ENCODE measurements at places on chromosomes 1 and 21.

DNA sequence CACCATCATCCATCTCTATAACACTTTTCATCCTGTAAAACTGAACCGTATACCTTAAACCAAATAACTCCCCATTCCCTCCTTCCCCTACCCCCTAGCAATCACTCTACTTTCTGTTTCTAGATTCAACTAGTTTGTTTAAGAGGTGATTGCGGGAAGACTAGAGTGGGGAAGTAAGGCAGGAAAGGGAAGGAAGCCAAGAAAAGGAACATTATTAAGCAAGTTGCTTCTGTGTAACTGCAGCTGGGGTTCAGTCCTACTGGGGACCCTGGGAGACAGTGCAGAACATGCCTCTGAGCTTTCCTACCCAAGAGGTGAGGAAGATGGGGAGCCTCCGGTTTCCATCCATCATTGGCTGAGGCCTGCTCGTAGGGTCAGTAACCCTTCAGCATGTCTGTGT lies 28.9 kb upstream of the H3-3A start:
- no peak overlapping the region for H3K4me3 ChIP-seq
- H3K27ac ChIP-seq = no peak overlapping the region
- no peaks in the 10 kb centered on the region for H3K36me3 ChIP-seq
- H3K27me3 ChIP-seq = no peaks in the 10 kb centered on the region
- DNase-seq = no peak

- no peaks in the 10 kb centered on the region for H3K36me3 ChIP-seq
- H3K27ac ChIP-seq = no peak overlapping the region
- peaks cover 10% of the 10 kb centered on the region for H3K4me1 ChIP-seq
- H3K27me3 ChIP-seq = no peaks in the 10 kb centered on the region
- H3K4me3 ChIP-seq = no peak overlapping the region
These were observed 7.0 kb upstream of the TRIM45 start for GRCh38 chr1:117128323-117129079.

DNA sequence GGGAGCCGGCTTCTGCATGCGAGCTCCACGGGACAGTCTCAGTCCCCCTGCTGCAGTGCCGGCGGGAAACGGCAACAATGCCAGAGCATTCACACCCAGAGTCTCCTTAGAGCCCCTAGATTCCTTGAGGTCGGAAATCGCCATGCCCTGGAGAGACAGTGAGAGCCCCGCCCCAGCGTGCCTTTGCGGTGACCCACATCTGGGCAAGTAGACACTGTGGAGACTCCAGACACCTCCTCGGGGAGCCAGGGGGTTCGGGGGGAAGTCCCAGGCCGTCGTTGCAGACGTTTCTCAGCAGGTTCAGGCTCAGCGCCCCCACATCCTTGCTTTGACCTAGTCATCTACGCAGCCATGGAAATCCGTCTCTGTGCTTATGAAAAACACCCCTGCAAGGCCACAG lies 81.3 kb upstream of the ARHGEF16 start:
- H3K27ac ChIP-seq = no peak overlapping the region
- peaks cover 24% of the 10 kb centered on the region for H3K4me1 ChIP-seq

- DNase-seq = no peak
- peaks cover 15% of the 10 kb centered on the region for H3K4me1 ChIP-seq
These were observed 19.9 kb downstream of the SGIP1 start for GRCh38 chr1:66553846-66554245.

GRCh38 chr1:91821126-91821868 lies 64.7 kb downstream of the TGFBR3 start:
- H3K27me3 ChIP-seq = no peaks in the 10 kb centered on the region
- H3K4me1 ChIP-seq = peaks cover 21% of the 10 kb centered on the region
- no peak for DNase-seq
- no peak overlapping the region for H3K27ac ChIP-seq
- no peaks in the 10 kb centered on the region for H3K36me3 ChIP-seq

GRCh38 chr1:67700692-67701410 lies 15.8 kb downstream of the GADD45A start:
- H3K4me3 ChIP-seq = no peak overlapping the region
- H3K4me1 ChIP-seq = no peaks in the 10 kb centered on the region
- peaks cover 33% of the 10 kb centered on the region for H3K36me3 ChIP-seq
- peak; percentile 71 for DNase-seq

GRCh38 chr1:41461790-41462679 lies 22.4 kb downstream of the EDN2 start:
- H3K27me3 ChIP-seq = no peaks in the 10 kb centered on the region
- peak; percentile 49 for DNase-seq
- H3K27ac ChIP-seq = no peak overlapping the region
- H3K36me3 ChIP-seq = no peaks in the 10 kb centered on the region
- H3K4me1 ChIP-seq = peaks cover 22% of the 10 kb centered on the region

DNA sequence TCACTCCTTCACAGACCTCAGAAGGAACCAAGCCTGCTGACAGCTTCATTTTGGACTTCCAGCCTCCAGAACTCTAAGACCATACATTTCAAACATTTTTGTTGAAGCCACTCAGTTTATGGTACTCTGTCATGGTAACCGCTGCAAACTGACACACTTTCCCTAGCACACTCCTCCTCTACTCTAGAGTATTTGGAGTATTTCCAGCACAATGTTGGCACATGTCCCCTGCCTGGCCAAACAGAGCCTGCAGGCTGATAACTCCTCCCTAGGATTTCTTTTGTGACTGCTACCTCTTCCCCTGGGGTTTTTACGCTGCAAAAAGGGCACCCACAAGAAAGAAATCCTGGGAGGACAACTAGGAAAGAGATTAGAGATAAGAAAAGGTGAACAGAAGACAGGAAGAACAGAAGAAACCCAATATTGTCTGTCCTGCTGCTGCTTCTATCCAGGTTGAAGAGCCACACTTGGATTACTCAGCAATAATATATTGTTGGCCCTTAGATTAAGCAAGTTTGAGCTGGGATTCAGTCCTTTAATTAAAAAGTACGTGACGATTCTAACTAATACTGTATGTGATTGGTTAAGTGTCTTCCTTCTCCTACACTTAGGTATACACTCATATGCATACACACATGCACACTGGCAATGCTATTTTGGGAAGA lies 844.1 kb downstream of the LTN1 start:
- H3K4me3 ChIP-seq = no peak overlapping the region
- H3K27me3 ChIP-seq = no peaks in the 10 kb centered on the region
- DNase-seq = no peak
- no peaks in the 10 kb centered on the region for H3K36me3 ChIP-seq

- no peaks in the 10 kb centered on the region for H3K4me1 ChIP-seq
- no peak for DNase-seq
- no peaks in the 10 kb centered on the region for H3K27me3 ChIP-seq
- H3K36me3 ChIP-seq = no peaks in the 10 kb centered on the region
These were observed 10.6 kb downstream of the ACTL8 start for GRCh38 chr1:17765444-17766411.

- H3K36me3 ChIP-seq = no peaks in the 10 kb centered on the region
- H3K4me1 ChIP-seq = no peaks in the 10 kb centered on the region
- no peaks in the 10 kb centered on the region for H3K27me3 ChIP-seq
- no peak for DNase-seq
These were observed 43.2 kb upstream of the ARHGAP29 start for GRCh38 chr1:94280541-94280940.

DNA sequence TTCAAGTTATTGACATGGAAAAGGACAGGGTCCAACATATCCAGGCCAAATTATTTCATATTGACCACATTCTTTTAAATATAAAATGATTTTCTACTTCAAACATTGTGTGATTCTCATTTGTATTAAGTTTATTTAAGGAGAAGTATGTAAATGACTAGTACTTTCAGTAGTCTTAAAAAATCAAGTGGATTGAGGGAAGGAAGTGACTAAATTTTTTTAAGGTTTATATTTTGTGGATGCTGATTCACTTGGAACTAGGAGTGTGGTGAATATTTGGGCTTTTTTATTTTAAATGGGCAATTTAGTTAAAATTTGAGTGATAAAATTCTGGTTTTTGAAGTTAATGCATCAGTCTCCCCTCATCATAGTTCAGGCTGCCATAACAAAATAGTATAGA lies 10.1 kb downstream of the PRRC2C start:
- no peak overlapping the region for H3K4me3 ChIP-seq
- no peak for DNase-seq
- H3K4me1 ChIP-seq = peaks cover 34% of the 10 kb centered on the region
- H3K36me3 ChIP-seq = no peaks in the 10 kb centered on the region

DNA sequence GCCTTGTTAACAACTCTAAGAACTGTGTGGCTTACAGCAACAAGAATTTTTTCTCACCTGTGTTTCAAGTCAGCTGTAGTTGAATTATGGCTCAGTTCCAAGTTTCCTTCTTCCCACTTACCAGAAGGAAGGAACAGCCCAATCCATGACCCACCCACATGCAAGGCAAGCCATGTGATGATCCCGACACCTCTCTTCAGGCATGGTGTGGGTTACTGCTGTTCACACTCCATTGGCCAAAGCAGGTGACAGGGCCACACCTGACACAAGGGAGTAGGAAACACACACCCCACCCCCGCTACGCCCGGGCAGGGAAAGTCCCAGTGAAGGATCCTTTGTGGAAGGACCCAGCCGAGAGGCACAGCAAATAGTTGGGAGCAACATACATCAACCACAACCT lies 36.3 kb downstream of the KCNJ15 start:
- no peak overlapping the region for H3K4me3 ChIP-seq
- H3K4me1 ChIP-seq = peaks cover 18% of the 10 kb centered on the region
- peak overlapping the region; percentile 34 for H3K27ac ChIP-seq

- no peaks in the 10 kb centered on the region for H3K4me1 ChIP-seq
- H3K27me3 ChIP-seq = no peaks in the 10 kb centered on the region
- no peak overlapping the region for H3K4me3 ChIP-seq
- no peak overlapping the region for H3K27ac ChIP-seq
- no peak for DNase-seq
These were observed 104.1 kb downstream of the SLC35F3 start for GRCh38 chr1:234008591-234008990.

DNA sequence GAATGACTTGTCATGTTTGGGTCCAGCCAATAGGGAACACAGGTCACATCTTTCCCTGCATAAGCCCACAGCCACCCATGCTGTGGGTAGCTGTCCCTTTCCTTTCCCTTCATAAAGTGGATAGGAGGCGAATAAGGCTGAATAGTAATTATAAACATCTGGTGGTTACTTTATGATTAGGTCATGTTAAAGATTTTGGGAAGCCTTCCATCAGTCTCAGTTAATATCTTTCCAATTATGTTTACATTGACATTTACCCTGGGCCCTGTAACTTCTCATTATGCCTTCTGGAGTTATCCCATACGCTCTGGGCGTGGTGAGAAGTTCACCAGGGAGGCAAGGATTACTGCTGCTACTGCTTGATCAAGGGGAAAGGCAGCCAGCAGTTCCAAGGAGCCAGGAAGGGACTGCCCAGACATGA lies 197.2 kb downstream of the HLX start:
- H3K27me3 ChIP-seq = no peaks in the 10 kb centered on the region
- no peak for DNase-seq
- H3K4me1 ChIP-seq = no peaks in the 10 kb centered on the region
- H3K27ac ChIP-seq = no peak overlapping the region
- H3K4me3 ChIP-seq = no peak overlapping the region

- no peaks in the 10 kb centered on the region for H3K4me1 ChIP-seq
- peak overlapping the region; percentile 48 for H3K4me3 ChIP-seq
- H3K27me3 ChIP-seq = peaks cover 6% of the 10 kb centered on the region
- H3K36me3 ChIP-seq = no peaks in the 10 kb centered on the region
- peak overlapping the region; percentile 77 for H3K27ac ChIP-seq
These were observed 222.0 kb upstream of the PKN2 start for GRCh38 chr1:88462096-88462487.

- H3K27ac ChIP-seq = no peak overlapping the region
- H3K4me1 ChIP-seq = no peaks in the 10 kb centered on the region
These were observed 31.0 kb downstream of the HSD3B1 start for GRCh38 chr1:119537966-119538365.

- no peaks in the 10 kb centered on the region for H3K36me3 ChIP-seq
- DNase-seq = no peak
- H3K27me3 ChIP-seq = no peaks in the 10 kb centered on the region
- peak overlapping the region; percentile 50 for H3K27ac ChIP-seq
- H3K4me3 ChIP-seq = peak overlapping the region; percentile 12
- peaks cover 7% of the 10 kb centered on the region for H3K4me1 ChIP-seq
These were observed 1.6 kb downstream of the CD247 start for GRCh38 chr1:167516404-167517388.

GRCh38 chr1:81111818-81112217 lies 688.9 kb upstream of the ADGRL2 start:
- H3K4me3 ChIP-seq = no peak overlapping the region
- DNase-seq = no peak
- H3K36me3 ChIP-seq = no peaks in the 10 kb centered on the region

GRCh38 chr1:74199504-74199903 lies 1.5 kb downstream of the FPGT start:
- no peak for DNase-seq
- H3K4me3 ChIP-seq = peak overlapping the region; percentile 50

DNA sequence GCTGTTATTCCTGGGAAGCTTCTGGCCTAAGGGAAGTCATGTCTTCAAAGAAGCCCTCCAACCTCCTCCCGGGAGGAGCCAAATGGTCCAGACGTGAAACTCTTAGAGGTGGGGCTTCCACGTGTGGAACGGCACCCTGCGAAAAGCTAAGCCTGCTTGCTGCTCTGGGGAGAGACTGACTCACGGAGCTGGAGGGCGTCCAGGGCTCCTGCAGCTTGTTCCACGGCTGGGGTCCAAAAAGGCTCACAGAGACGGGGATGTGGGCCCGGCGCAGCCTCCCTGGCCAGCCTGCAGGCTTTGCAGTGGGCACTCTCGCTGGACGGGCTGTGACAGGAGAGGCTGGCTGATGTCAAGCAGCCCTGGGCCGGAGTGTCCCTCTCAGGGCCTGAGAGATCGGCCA lies 105.1 kb downstream of the COLGALT2 start:
- H3K4me3 ChIP-seq = peak overlapping the region; percentile 10
- no peaks in the 10 kb centered on the region for H3K27me3 ChIP-seq
- H3K36me3 ChIP-seq = peaks cover 14% of the 10 kb centered on the region
- H3K27ac ChIP-seq = no peak overlapping the region
- H3K4me1 ChIP-seq = peaks cover 12% of the 10 kb centered on the region
- DNase-seq = peak; percentile 86

GRCh38 chr1:241532162-241532531 lies at the start of gene KMO:
Gene KMO (plus strand): TSS chr1:241532378. CDS start chr1:241532445, 67 bp downstream.
- H3K36me3 ChIP-seq = no peaks in the 10 kb centered on the region
- H3K27ac ChIP-seq = peak within 1 kb of the TSS; percentile 21
- no peak for DNase-seq
- H3K27me3 ChIP-seq = no peaks in the 10 kb centered on the region

- H3K27ac ChIP-seq = no peak overlapping the region
- no peaks in the 10 kb centered on the region for H3K27me3 ChIP-seq
- H3K36me3 ChIP-seq = no peaks in the 10 kb centered on the region
These were observed 21.4 kb downstream of the OLFM3 start for GRCh38 chr1:101975371-101975770.
